NCI-H1694 (cell line): ENCODE measurements at places on chromosomes 11 and 22.
A peak's percentile ranks its signal among the peaks of the same experiment; 100 is the strongest.

DNA sequence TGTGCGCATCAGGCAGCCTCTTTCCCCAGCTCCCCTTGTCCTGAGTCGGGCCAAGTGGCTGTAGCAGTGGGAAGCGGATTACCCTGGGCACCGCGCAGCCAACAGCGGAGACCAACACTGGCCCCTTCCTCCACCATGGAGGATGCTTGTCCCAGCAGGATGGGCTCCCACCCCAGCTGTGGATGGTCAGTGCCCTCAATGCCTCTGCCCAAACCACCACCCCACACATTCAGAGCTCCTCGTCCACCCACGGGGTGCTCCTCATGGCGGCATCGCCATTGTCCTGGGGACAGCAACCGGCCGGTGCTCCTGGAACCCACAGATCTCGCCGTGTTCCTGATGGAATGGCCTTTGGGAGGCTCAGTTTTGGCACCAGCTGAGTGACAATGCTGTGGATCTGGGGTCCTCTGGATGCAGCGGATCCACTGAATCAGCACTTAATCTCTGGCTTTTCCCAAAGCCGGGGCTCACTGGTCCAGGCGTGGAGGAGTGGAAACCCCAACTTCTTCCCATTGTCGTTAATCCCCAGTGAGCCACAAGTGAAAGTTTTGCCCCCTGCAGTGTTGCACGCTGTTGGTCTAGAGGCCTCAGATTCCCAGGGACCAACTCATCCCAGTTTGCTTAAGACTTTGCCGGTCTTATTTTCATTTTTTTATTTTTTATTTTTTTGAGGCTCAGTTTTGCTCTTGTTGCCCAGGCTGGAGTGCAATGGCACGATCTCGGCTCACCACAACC, 4.1 kb upstream of the B4GALNT4 start:
- DNase-seq = no peak

DNA sequence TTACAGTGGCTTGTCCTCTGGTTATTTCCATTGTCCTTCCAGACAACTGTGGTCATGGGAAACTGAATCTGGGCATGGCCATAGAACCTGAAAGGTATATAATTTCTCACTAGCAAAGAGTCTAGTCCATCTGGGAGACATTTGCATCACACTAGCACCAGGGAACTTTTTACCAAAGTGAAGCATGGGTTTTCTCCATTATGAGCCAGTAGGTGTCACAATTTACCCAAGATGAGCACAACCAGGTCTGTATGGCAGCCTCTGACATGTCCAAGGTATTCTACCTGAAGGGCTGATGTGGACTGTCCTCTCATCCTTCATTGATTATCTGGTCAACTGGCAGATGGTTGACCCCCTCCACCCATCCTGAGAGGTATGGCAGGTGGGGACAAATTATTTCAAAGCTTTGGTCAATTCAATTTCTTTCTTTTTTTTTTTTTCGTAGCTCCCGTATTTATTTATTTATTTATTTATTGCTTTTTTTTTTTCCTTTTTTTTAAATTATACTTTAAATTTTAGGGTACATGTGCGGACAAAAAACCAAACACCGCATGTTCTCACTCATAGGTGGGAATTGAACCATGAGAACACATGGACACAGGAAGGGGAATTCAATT, 425.9 kb downstream of the TMEM135 start:
- peak; percentile 7 for DNase-seq

GRCh38 chr22:20499769-20500168, 4.2 kb upstream of the KLHL22 start:
- DNase-seq = no peak

DNA sequence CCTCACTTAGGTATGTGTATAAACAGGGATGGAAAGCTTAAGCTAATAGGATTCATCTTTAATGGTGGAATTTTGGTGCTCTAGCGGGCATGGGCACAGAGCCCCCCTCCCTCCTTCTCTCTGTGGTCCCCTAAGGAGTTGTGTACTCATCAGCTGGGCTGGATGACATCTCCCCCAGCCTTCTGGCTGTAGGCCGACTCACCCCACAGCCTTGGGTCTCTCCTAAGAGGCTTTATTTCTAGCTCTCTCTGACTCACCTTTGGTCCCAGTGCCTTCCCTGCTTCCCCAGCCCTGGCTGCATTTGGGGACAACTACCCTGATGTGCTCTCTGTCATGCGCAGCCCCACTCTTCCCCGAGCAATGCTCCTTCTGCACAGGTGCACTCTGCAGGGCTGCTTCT, 26.9 kb downstream of the SLC6A5 start:
- DNase-seq = no peak

DNA sequence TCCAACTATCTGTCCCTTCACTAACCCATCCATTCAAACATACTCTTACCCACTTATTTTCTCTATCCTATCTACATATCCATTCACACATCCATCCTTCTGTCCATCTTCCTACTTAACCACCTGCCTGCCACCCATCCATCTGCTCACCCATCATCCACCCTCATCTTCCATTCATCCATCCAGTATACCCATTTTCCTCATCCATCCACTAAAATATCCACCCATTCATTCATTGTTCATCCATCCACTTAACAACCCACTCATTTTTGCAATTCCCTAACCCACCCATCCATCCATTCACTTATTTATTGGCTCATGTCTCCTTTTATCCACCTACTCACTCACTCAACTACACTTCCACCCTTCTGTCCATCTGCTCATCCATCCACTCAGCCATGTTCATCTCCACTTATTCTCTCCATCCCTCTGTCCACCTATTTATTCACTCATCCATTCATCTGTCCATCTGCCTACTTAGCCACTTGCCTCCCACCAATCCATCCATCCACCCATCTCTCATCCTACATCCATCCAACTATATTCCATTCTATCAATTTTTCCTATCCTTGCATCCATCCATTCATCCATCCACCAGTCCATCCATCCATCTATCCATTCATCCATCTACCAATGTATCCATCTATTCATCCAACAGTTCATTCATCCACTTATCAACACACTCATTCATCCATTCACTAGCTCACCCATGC, 10.6 kb downstream of the LHFPL7 start:
- DNase-seq = no peak

- peak; percentile 29 for DNase-seq
These were observed 64.5 kb downstream of the AMBRA1 start for GRCh38 chr11:46529095-46529905.

- DNase-seq = no peak
These were observed 131.3 kb downstream of the AASDHPPT start for GRCh38 chr11:106208760-106209159.
